Temporal lobe (tissue), 4 donors: ENCODE measurements at places on chromosomes 12 and 14. TPM values are rescaled to one million over a fixed set of nuclear protein-coding genes. Genes with fewer than 3 reads are reported as not detected.

Gene ZNF891
- total RNA-seq = 6.6 TPM

Gene CCDC38
- total RNA-seq = not detected

Gene BICDL1
- total RNA-seq = 17.0 TPM

Gene SERPINA9
- total RNA-seq = not detected

Gene ADAM21
- total RNA-seq = not detected

Gene NANOG
- not detected for total RNA-seq

Gene AACS
- total RNA-seq = 24.3 TPM

Gene CELA1
- not detected for total RNA-seq

Gene SLCO1B3
- total RNA-seq = not detected

Gene TAS2R43
- 4.9 TPM for total RNA-seq

Gene BDKRB2
- total RNA-seq = 0.25 TPM
